ENCODE measurements at places on chromosomes 3 and 15. TPM values are rescaled to one million over a fixed set of nuclear protein-coding genes. Genes with fewer than 3 reads are reported as not detected.

GRCh38 chr15:48806151-48806550 is 4.7 kb downstream of the CEP152 start:
- no peak overlapping the region for H3K4me3 ChIP-seq
- no peak for DNase-seq
- no peaks in the 10 kb centered on the region for H3K4me1 ChIP-seq

- H3K4me1 ChIP-seq = no peaks in the 10 kb centered on the region
Observed at GRCh38 chr3:138949002-138949418, 2.0 kb downstream of the FOXL2NB start.

DNA sequence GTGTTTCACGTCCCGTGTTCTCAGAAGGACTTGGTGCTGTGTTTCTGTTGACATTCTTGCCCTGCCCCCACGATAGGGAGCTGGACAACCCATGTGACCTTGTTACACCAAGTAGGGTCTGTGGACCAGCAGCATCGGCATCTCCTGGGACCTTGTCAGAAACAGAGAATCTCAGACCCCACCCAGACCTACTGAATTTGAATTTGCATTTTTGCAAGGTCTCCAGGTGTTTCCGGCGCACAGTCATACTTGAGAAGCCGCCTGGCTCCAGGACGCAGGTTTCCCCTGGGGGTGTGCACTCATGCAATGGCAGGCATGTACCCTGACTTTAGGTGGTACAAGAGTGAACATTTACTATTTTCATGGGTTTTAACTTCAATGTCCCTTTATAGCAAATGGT is 117.9 kb downstream of the TLE3 start:
- no peaks in the 10 kb centered on the region for H3K4me1 ChIP-seq
- no peak overlapping the region for H3K27ac ChIP-seq
- H3K27me3 ChIP-seq = no peaks in the 10 kb centered on the region
- no peaks in the 10 kb centered on the region for H3K36me3 ChIP-seq

The TLR9 gene
- 0.42 TPM for total RNA-seq

The CCDC80 gene
- total RNA-seq = 1,615 TPM

The SLC2A2 gene
- total RNA-seq = not detected
